ENCODE measurements at places on chromosomes 3 and 15. TPM values are rescaled to one million over a fixed set of nuclear protein-coding genes. Genes with fewer than 3 reads are reported as not detected.

DNA sequence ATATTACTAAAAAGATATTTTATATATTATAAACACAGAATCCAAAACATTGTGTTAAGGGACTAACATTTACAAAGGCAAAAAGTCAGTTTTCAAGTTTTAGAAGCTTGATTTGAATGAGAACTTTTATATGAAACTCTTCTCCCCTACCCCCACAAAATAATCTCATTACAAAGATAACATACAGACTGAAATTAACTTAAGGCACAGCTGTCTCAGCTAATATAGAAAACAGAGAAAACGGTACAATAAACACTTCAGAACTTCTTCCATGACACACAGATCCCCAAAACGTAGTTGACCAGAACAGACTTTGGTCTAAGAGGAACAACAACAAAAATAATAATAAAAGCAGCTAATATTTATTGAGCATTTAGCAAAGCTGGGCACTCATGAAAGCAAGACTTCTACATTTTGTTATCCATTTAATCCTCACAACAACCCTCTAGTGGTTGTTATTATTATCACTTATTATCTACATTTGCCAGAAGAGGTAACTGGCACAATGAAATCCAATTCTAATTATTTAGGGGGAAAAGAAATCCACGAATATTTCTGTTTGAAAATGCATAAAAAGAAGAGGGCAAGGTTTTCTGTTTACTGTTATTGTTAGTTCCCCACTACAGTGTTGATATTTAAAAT, 68.1 kb downstream of the PFN2 start:
- no peaks in the 10 kb centered on the region for H3K27me3 ChIP-seq
- no peak overlapping the region for H3K27ac ChIP-seq
- H3K36me3 ChIP-seq = no peaks in the 10 kb centered on the region
- H3K4me3 ChIP-seq = no peak overlapping the region
- DNase-seq = no peak
- no peaks in the 10 kb centered on the region for H3K4me1 ChIP-seq

- no peak overlapping the region for H3K4me3 ChIP-seq
- H3K27me3 ChIP-seq = no peaks in the 10 kb centered on the region
- H3K27ac ChIP-seq = peak overlapping the region; percentile 49
- no peaks in the 10 kb centered on the region for H3K36me3 ChIP-seq
These were observed 18.8 kb downstream of the ARHGEF3 start for GRCh38 chr3:56782906-56783305.

- no peak for DNase-seq
- no peaks in the 10 kb centered on the region for H3K4me1 ChIP-seq
- no peaks in the 10 kb centered on the region for H3K36me3 ChIP-seq
- peak overlapping the region; percentile 5 for H3K27ac ChIP-seq
- H3K4me3 ChIP-seq = no peak overlapping the region
- no peaks in the 10 kb centered on the region for H3K27me3 ChIP-seq
These were observed 36.3 kb downstream of the PRICKLE2 start for GRCh38 chr3:64188810-64189560.

DNA sequence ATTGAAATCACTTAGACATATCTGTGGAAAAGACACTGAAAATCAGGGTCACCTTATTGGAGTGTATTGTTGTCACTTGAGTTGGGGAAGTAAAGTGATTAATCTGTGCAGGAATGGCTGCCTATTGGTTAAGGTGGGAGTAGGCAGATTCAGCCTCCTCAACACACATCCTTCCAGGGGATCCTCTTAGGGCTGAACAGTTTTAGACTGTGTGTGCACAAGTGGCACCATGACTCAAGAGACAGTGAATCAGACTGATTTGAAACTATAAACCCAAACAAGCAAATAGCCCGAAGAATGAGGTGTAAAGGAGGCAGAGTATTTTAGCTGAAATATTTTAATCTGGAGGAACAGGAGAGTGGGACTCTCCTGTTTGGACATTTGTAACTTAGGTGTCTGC, 4.9 kb downstream of the ABHD17C start:
- no peak for DNase-seq
- H3K36me3 ChIP-seq = no peaks in the 10 kb centered on the region
- H3K27me3 ChIP-seq = no peaks in the 10 kb centered on the region
- H3K4me1 ChIP-seq = peaks cover 5% of the 10 kb centered on the region
- H3K4me3 ChIP-seq = no peak overlapping the region

GRCh38 chr3:12275974-12276650, 12.8 kb upstream of the PPARG start:
- H3K4me3 ChIP-seq = no peak overlapping the region
- H3K27ac ChIP-seq = no peak overlapping the region
- no peaks in the 10 kb centered on the region for H3K4me1 ChIP-seq
- DNase-seq = no peak

DNA sequence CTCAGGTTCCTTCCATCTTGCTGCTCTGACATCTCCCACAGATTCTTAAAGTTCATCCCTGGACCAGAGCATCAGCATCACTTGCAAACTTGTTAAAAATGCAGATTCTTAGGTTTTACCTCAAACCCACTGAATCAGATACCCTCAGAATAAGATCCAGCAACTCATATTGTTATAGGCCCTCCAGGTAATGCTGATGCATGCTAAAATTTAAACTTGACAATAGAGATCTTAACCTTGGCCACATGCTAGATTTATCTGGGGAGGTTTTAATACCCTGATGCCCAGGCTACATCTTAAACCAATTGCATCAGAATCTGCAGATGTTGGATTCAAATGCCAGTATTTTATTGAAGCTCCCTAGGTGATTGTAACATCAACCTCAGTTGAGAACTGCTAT, 256.9 kb downstream of the RYR3 start:
- no peaks in the 10 kb centered on the region for H3K36me3 ChIP-seq
- no peaks in the 10 kb centered on the region for H3K4me1 ChIP-seq
- no peak overlapping the region for H3K4me3 ChIP-seq
- DNase-seq = no peak

DNA sequence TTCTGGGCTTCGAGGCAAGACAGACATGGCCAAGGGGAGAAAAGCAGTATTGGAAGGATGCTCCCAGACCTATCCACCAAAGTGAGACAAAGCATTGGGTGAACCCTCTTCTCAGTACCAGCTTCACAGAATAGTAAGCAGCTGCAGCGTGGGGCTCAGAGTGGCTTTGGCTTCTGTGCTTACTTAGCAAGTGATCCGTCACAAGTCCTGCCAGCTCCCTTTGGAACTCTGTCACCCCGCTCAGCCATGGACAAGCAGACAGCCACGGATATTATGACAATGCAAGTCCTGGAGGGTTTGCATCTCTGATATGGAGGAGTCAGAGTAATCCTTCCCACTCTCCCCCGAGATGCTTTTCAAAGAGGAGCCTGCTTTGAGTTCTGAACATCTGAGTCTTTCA, 90.8 kb downstream of the SLCO3A1 start:
- H3K36me3 ChIP-seq = no peaks in the 10 kb centered on the region
- peaks cover 30% of the 10 kb centered on the region for H3K4me1 ChIP-seq
- DNase-seq = no peak
- H3K27me3 ChIP-seq = no peaks in the 10 kb centered on the region

- no peaks in the 10 kb centered on the region for H3K36me3 ChIP-seq
- no peaks in the 10 kb centered on the region for H3K27me3 ChIP-seq
- peak; percentile 76 for DNase-seq
- H3K27ac ChIP-seq = no peak overlapping the region
- peak overlapping the region; percentile 31 for H3K4me3 ChIP-seq
- no peaks in the 10 kb centered on the region for H3K4me1 ChIP-seq
These were observed 12.5 kb upstream of the MORF4L1 start for GRCh38 chr15:78859971-78860719.

DNA sequence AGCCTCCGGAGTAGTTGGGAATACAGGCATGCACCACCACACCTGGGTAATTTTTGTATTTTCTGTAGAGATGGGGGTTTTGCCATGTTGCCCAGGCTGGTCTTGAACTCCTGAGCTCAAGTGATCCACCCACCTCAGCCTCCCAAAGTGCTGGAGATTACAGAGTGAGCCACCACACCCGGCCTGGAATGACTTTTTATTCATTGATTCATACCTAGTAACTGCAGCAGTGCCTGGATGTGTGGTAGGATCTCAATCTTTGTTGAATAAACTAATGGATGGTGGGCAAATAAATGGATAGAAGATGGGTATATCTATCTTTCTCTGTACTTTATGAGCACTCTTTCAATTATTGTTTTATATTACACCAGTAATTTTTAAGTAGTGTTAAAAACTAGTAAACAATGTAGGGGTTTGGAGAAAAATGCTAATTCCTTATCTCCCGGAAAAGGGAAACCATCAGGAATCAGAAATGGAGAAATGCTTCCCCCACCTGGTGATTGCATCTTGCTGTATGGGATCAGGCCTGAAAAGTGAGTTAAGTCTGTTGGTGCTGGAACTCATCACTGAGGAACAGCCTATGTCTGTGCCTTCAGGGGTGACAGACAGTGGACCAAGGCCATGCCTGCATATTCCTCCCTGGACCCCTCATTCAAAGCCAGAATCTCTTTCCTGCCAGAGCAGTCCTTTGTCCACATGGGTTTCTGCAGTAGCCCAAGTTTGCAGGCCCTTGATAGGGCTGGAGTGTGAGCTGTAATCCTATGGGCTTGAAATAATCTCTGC, 161.0 kb upstream of the CTDSPL start:
- H3K27me3 ChIP-seq = no peaks in the 10 kb centered on the region
- DNase-seq = peak; percentile 25
- H3K27ac ChIP-seq = no peak overlapping the region
- H3K4me1 ChIP-seq = no peaks in the 10 kb centered on the region
- no peaks in the 10 kb centered on the region for H3K36me3 ChIP-seq

- H3K27me3 ChIP-seq = no peaks in the 10 kb centered on the region
- H3K36me3 ChIP-seq = no peaks in the 10 kb centered on the region
- DNase-seq = no peak
- no peak overlapping the region for H3K4me3 ChIP-seq
- no peaks in the 10 kb centered on the region for H3K4me1 ChIP-seq
These were observed 1025.4 kb downstream of the FHIT start for GRCh38 chr3:60225848-60226247.

GRCh38 chr3:10948326-10948725, 44.2 kb upstream of the SLC6A1 start:
- H3K27ac ChIP-seq = no peak overlapping the region
- H3K4me1 ChIP-seq = no peaks in the 10 kb centered on the region
- DNase-seq = no peak
- H3K27me3 ChIP-seq = no peaks in the 10 kb centered on the region
- H3K36me3 ChIP-seq = no peaks in the 10 kb centered on the region

- DNase-seq = no peak
- H3K36me3 ChIP-seq = no peaks in the 10 kb centered on the region
- no peak overlapping the region for H3K4me3 ChIP-seq
- no peaks in the 10 kb centered on the region for H3K27me3 ChIP-seq
These were observed 17.1 kb downstream of the GBE1 start for GRCh38 chr3:81744366-81744765.

DNA sequence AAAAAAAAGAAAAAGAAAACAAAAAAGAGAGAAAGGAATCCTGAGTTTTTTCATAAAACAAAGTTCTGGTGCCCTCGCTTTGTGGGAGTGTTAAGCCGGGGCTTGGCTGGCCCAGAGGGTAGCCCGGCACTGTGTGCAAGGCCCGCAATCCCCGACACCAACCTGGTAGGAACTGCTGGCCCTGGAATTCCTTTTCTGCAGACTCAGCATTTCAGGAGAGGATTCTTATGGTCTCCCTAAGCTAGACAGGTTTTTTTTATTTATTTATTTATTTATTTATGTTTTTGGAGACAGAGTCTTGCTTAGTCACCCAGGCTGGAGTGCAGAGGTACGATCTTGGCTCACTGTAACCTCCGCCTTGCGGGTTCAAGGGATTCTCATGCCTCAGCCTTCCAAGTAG, 238.8 kb downstream of the PDCD6IP start:
- H3K27me3 ChIP-seq = no peaks in the 10 kb centered on the region
- no peak for DNase-seq
- H3K4me1 ChIP-seq = no peaks in the 10 kb centered on the region
- no peaks in the 10 kb centered on the region for H3K36me3 ChIP-seq

DNA sequence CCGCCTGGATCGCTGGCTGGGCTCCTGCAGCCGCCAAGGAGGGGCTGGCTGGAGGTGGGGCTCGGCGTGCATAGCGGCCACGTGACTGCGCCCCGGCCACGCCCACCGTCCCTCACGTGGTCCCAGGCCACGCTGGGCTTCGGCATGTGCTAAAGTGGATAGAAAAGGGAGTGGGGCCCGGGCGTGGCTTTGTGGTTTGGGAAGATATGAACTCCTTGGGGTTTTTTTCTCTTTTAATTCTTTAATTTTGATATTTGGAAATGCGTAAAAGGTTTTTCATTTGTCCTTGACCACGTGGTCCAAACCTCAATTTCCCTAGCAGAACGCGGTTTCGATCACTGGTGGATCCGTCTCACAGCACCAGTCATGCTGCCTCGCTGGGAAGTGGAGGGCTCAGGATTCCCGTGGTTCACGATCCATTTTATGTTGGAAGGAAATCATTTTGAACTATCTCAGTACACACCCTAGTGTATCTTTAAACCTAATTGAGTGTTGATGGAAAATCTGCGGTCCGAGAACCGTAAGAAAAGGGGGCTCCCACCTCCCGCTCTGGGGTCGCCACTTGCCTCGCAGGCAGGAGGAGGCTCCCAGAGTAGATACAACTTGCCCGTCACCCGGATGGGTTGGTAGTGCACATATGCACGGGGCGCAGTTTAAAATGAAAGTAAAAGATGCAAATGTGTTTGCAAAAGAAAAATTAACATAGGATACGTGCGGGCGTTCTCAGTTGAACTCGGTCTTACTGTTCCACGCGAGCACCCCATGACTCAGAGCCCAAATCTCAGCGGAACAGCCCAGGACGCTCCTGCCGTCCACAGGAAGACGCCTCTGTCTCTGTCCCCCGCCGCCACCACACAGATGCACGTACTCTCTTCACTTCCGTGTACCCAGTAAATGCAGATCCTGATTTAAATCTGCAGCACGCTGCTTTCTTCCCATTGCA, 141.9 kb downstream of the PGPEP1L start:
- H3K4me3 ChIP-seq = peak overlapping the region; percentile 36
- no peaks in the 10 kb centered on the region for H3K27me3 ChIP-seq
- DNase-seq = peak; percentile 80
- peak overlapping the region; percentile 63 for H3K27ac ChIP-seq
- no peaks in the 10 kb centered on the region for H3K4me1 ChIP-seq
- H3K36me3 ChIP-seq = no peaks in the 10 kb centered on the region

DNA sequence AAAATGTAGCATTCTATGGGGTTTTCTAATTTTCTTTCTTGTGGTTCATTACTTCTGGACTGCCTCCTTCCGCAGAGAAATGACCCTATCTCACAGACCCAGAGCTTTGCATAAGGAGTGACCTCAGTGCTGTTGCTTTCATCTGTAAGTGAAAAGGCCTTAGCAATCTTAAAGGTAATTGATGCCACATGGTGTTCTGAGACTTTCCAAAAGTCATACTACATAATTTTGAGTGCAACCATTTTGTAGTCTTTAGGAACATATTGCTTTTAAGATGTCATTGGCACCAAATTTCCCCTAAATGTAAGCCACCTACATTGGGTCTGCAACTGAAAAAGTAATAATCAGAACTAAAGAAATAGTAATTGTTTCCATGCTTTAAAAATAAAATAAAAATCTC, 9.2 kb upstream of the HHLA2 start:
- H3K36me3 ChIP-seq = no peaks in the 10 kb centered on the region
- no peak overlapping the region for H3K4me3 ChIP-seq
- H3K27me3 ChIP-seq = no peaks in the 10 kb centered on the region

Gene CELF6
- 0.74 TPM for total RNA-seq

Gene AQP9
- 0.98 TPM for total RNA-seq

Gene CADM2
- 1.2 TPM for total RNA-seq

Gene TAGLN3
- 1.8 TPM for total RNA-seq

Gene NAALADL2
- total RNA-seq = 8.5 TPM

Gene UBE2E2
- total RNA-seq = 7.6 TPM

Gene ZBED2
- 0.52 TPM for total RNA-seq

Gene GLCE
- 61.1 TPM for total RNA-seq

Gene ZNF860
- 0.53 TPM for total RNA-seq

Gene SEMA6D
- 26.4 TPM for total RNA-seq

Gene ADAMTSL3
- 4.8 TPM for total RNA-seq

Gene USP50
- total RNA-seq = not detected
